ENCODE measurements at places on chromosomes 12 and 14.

DNA sequence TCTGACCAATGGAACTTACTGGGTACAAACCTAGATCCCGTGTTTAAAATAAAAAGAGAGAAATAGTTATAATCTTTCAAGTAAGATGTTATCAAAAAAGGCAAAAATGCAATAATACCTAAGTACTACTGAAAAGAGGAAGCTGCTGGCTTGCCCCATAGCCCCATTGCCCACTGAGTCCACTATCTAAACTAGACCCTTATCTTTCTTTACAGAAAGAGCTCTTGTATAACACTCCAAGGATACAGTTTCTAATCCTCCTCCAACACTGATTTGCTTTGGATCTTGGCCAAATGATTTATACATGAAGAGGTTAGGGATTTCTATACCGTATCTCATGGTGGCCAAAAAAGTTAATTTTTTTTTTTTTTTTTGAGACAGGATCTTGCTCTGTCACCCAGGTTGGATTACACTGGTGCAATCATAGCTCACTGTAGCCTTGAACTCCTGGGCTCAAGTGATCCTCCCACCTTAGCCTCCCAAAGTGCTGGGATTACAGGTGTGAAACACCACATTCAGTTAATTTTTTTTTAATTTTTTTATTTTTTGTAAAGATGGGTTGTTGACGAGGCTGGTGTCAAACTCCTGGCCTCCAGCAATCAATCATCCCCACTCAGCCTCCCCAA is 2.6 kb downstream of the GXYLT1 start:
- no peak for DNase-seq

DNA sequence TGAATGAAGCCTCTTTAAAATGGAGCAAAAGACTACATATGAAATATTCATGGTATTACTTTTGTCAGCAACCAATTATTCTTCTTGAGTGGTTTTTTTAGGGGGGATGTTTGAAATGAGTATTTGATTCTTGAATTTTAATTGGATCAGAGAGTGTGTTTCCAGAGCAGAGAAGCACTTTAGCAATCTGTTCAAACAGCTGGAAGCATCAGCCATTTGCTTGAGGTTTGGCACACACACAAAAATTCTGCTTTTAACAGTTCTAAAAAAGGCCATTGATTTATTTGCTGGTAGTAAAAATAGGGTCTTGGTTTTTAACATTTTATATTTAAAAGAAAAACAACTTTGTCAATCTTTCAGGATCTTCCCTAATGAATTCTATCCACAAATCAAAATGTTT is 292.7 kb downstream of the LRFN5 start:
- DNase-seq, result no peak

DNA sequence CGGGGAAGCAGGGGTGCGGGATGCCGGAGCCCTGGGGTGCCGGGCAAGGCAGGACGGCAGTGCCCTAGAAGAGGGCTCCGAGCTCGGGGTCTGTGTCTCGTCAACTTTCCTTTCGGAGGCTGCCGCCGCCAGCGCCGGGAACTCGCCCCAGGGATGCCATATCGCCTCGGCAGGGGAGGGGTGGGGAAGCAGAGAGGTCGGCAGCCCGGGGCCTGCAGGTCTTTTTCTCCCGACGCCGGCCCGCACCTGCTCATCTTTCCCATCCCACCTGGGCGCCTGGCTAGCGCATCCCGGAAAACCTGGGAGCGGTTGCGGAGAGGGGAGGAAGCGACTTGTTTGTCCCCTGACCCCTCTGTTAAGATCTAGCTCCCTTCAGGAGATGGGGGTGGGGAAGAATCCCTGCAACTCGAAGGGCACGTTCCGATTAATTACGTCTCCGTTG is 547 bp downstream of the CNTN1 start:
- no peak for DNase-seq

- no peak for DNase-seq
Measured at GRCh38 chr12:116303066-116303465, 25.6 kb upstream of the MED13L start.

DNA sequence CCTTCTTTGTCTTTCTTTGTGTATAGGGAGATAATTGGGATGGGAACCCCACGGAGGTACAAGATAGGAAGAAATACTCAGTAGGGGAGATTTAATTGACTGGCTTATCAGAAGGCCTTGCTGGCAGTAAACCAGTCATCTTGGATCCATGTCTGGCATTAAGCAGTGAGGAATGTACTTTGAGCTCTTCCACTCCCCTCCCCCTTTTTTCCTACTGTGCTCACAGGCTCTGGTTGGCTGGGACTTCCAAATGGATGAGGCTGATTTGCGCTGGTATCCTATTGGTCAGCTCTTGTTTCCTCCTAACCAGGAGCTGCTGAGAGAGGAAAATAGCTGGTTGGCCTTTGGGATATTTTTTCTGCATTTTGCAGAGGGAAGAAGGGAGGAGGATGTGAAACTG is 24.7 kb downstream of the NGDN start:
- no peak for DNase-seq

GRCh38 chr14:102971314-102971713 is 48.9 kb downstream of the AMN start:
- no peak for DNase-seq

GRCh38 chr12:47277972-47278448 is 198.3 kb upstream of the AMIGO2 start:
- no peak for DNase-seq

GRCh38 chr12:46073321-46073720 is 82.9 kb upstream of the SCAF11 start:
- no peak for DNase-seq

DNA sequence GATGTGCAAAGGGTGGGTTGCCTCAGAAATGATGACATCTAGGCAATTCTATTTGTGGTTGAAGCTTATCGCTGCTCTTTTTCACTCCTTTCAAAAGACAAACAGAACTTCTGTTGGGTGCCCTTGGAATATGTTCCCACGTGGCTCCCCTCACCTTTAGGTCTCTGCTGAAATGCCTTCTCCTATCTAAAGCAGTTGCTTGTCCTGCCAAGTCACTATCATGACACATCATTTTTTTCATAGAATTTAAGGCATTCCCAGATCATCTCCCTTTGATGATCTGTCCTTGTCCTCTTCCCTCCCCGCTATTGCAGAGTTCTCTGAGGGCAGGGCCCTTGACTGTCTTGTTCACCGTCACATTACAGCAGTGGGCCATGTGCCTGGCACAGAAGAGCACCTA is 75.7 kb downstream of the PTPRB start:
- no peak for DNase-seq

GRCh38 chr14:34620839-34621238 is 9.1 kb downstream of the SNX6 start:
- DNase-seq, result no peak

DNA sequence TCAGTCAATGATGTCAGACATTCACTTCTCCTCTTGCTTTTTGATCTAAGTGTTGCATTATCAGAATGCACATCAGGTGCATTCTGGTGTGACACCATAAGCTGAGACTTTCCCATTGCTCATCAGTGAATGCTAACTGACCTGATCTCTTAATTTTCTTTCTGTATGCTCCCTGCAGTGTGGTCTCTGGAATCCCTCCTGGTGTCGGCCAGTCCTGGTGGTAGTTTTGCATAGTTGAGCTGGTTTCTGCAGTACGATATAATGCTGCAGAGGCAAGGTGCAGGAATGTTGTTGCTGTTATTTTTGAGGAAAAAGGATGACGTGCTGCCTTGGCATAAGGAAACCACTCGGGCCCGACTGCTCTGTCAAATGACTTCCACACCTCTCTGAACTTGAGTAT is 11.0 kb upstream of the SRP54 start:
- no peak for DNase-seq

GRCh38 chr12:69097619-69098368 is 141.6 kb upstream of the CPSF6 start:
- DNase-seq, result no peak

All from stimulated activated CD4-positive, alpha-beta T cell treated with anti-CD3 and anti-CD28 coated beads, TNF-alpha, amount 100 ng/mL, for 1 hour (primary cell).